ENCODE measurements at places on chromosomes 1 and 21. TPM values are rescaled to one million over a fixed set of nuclear protein-coding genes. Genes with fewer than 3 reads are reported as not detected.

DNA sequence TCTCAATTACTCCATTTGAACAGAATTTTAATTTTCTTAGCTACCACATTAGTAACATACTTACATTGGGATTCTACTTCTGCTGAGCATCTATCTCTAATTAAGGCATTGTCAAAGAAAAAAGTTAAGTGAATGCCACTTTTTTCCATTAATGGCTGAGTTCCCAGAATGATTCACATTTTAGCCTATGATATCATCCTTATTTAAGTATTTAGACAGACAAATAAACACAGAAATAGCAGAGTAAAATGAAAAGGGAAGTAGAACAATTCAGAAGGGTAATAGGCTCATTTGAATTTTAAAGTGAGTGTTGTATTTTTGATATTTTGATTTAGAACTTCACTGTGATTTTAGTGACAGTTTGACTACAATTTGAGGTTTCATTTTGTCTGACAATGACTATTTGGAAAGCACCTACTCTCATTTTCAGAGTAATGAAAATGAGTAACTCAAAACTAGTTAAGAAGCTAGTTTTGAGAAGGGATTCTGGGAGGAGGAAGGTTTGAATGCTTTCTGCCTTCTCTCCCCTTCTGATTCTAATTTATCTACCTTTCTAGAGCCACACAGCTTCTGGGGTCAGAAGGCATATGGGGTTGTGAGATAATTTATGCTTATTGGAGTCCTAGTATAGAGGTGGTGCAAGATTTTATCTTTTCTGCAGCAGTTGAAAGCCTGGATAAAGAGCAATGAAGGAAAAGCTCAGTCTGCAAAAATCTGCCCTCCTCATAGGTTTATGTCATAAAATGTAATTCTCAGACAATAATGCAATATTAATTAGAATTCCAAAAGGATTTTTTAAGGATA lies 15.5 kb downstream of the LYPLAL1 start:
- H3K4me3 ChIP-seq: no peak overlapping the region
- H3K27ac ChIP-seq: no peak overlapping the region
- DNase-seq: no peak
- H3K27me3 ChIP-seq: no peaks in the 10 kb centered on the region
- H3K36me3 ChIP-seq: peaks cover 19% of the 10 kb centered on the region
- peaks cover 21% of the 10 kb centered on the region for H3K4me1 ChIP-seq

DNA sequence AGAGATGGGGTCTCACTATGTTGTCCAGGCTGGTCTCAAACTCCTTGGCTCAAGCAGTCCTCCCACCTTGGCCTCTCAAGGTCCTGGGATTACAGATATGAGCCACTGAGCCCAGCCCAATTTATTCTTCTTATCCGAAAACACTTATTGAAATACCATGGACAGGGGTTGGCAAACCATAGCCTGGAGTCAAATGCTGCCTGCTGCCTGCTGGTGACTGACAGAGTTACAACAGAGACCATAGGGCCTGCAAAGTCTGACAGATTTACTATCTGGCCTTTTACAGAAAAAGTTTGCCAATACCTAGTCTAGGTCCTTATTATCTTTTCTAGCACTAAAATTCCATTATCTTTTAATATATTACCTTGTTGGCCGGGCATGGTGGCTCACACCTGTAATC lies 87.1 kb upstream of the ZNF281 start:
- H3K4me3 ChIP-seq: no peak overlapping the region
- H3K27me3 ChIP-seq: peaks cover 23% of the 10 kb centered on the region
- H3K4me1 ChIP-seq: no peaks in the 10 kb centered on the region
- no peaks in the 10 kb centered on the region for H3K36me3 ChIP-seq
- no peak for DNase-seq

GRCh38 chr21:25341981-25342380 lies 265.3 kb downstream of the MRPL39 start:
- H3K4me3 ChIP-seq: no peak overlapping the region
- H3K4me1 ChIP-seq: no peaks in the 10 kb centered on the region
- DNase-seq: no peak
- peaks cover 6% of the 10 kb centered on the region for H3K27me3 ChIP-seq

DNA sequence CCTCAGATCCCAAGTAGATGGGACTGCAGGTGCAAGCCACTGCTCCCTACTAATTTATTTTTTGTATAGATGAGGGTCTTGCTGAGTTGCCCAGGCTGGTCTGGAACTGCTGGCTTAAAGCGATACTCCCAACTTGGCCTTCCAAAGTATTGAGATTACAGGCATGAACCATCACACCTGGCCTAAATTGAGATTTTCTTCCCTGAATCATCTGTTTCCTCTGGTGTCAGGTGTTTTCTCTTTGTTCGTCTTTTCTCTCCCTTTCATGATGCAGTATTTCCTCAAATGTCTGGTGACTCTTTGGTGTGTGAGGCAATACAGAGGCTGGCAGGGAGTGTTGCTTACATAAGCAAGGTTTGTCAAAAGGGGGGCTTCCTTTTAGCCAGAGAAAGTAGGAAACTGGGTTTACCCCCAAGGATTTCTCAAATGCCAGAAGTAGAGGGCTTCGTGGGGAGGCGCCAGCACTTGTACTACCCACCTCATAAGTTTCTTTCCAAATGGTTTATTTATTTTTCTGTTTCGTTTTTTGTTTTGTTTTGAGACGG lies 27.6 kb downstream of the CLDN14 start:
- no peaks in the 10 kb centered on the region for H3K4me1 ChIP-seq
- peaks cover 2% of the 10 kb centered on the region for H3K27me3 ChIP-seq
- no peaks in the 10 kb centered on the region for H3K36me3 ChIP-seq
- H3K27ac ChIP-seq: no peak overlapping the region
- no peak overlapping the region for H3K4me3 ChIP-seq

The ZNF593 gene
- total RNA-seq: 65.0 TPM
